RPMI8226 (cell line): ENCODE measurements at places on chromosomes 12 and 14.

- peak; percentile 85 for DNase-seq
Measured at GRCh38 chr14:23071244-23071920, 14.1 kb upstream of the CDH24 start.

- no peak for DNase-seq
Measured at GRCh38 chr12:94012590-94012989, 135.8 kb upstream of the PLXNC1 start.

DNA sequence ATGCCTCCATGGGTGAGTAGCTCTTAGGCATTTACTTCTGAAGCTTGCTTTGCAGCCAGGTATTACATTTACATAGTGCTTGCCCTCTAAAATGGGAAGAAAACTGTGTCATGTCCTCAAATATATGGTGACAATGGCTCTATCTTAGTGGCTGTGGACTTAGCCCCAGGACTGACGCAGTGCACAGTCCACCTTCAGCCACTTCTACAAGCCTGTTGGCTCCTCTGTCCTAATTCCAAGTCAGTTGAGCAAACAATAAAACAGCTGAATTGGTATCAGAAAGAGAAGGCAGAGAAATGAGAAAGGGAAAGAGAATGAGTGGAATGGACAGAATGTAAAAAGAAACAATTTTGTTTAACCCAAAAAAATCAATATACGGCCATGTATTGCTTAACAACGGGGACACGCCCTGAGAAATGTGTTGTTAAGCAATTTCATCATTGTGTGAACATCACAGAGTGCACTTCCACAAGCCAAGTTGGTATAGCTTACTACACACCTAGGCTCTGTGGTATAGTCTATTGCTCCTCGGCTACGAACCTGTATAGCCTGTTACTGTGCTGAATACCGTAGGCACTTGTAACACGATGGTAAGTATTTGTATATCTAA is 93.5 kb downstream of the GRIN2B start:
- no peak for DNase-seq

DNA sequence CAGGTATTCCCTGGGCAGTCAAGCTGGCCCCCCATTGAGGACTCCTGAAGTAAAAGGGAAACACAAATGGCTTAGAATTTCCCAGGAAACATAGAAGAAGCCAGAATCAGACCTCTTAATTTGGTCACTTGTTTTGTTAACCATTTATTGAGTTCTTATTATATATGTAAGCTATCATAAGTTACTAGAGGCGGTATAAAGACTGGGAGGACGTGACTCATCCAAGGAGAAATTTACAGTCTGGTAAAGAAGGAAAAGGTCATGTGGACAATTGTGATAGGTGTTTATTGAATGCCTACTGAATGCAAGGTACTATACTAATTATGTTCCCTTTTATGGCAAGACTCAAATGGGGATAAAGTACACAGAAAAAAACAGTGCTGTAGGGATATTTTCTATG is 146.7 kb downstream of the DYRK2 start:
- no peak for DNase-seq

DNA sequence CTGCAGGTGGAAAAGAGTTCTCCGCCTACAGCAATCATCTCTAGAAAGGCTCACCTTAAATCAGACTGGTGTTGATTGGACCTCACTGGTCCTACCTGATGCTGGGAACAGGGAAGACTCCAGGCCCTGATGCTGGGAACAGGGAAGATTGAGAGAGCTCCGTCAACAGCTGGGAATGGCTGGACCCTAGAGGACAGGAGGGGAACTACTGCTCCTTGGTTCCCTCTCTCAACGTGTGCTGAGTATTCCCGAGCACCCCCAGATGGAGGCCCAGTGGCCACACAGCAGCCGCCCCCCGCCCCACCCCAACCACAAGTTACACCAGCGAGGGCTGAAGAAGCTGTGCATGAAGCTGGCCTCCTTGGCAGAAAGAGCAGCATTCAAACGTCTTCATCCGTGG is 240.3 kb downstream of the SLC15A4 start:
- no peak for DNase-seq
